D721Med (cell line): ENCODE measurements at places on chromosomes 6 and 20.

DNA sequence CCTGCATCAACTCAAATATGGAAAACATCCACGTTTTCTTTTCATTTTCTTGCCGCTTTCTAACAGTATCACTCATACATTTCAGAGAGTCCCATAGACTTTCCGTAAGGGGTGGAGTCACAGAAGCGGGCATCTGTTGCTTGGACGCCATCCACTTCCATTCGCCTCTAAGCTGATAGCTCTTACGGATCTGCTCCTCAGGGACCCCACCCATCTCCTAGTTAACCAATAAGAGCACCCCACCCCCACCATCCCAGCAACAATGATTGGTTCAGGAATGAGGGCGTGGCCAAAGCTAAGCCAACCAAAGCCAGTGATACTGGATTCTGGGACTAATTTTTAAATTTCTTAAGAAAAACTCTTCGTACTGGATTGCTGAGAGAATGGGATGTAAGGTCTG lies 42.4 kb downstream of the SLC2A10 start:
- DNase-seq = no peak

- DNase-seq = no peak
Observed at GRCh38 chr6:123769431-123769830, 34.2 kb upstream of the NKAIN2 start.

- DNase-seq = no peak
Observed at GRCh38 chr6:90350689-90351554, 54.3 kb upstream of the BACH2 start.

DNA sequence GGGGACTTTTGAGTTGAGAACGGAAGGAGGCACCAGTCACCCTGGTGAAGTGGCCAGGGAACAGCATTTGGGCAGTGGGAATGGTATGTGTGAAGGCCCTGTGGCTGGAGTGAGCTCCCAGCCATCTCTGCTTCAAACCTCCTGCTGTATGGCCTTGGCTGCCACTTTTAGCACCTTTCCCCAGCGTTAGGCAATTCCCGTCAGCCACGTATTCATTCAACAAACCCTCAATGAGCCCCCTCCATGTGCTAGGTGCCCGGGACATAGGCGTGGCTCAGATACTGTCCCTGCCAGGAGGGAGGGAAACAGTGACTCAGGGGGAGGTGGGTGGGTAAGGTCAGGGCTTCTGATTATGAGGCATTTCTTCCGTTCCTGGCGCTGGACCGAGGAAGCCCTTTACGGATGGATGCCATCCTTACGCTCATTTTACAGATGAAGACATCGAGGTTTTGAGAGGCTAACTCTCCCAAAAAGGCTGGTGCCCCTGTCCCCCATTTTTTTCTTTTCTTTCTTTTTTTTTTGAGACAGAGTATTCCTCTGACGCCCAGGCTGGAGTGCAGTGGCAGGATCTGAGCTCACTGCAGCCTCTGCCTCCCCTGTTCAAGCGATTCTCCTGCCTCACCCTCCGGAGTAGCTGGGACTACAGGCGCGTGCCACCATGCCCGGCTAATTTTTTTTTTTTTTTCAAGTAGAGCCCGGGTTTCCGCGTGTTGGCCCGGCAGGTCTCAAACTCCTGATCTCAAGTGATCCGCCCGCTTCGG lies 37.5 kb downstream of the SRC start:
- no peak for DNase-seq

DNA sequence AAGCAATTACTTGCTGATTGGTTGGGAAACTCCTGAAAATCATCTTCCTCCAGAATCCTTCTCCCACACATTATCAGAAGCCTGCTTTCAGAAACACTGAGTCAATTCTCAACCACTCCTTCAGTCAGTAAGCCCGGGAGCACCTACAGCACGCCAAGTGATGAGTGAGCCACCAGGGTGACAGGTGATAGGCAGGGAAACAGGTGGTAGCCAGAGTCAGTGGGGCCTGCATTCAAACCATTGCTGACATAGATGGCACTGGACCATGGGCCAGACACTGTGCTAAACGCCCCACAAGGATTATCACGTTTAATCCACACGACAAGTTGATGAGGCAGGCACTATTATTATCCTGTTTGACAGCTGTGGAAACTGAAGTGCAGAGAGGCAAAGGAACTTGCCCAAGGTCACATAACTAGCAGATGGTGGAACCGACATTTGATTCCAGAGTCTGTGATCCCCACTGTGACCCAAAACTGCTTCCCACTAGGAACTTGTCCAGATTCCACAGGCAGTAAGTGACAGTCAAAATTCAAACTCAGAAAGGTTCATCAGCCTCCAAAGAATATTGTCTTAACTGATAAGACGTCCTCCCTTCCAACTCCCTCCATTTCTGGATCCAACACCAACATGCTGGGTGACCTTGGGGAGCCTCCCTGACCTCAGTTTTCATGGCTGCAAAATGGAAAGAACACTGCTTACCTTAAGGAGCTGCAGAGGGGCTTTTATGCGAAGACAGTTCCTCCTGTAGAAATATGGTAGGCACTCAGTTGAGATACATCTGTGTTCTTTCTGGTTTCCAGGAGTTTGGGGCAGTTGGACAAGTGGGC lies 23.9 kb upstream of the TOP1 start:
- no peak for DNase-seq

DNA sequence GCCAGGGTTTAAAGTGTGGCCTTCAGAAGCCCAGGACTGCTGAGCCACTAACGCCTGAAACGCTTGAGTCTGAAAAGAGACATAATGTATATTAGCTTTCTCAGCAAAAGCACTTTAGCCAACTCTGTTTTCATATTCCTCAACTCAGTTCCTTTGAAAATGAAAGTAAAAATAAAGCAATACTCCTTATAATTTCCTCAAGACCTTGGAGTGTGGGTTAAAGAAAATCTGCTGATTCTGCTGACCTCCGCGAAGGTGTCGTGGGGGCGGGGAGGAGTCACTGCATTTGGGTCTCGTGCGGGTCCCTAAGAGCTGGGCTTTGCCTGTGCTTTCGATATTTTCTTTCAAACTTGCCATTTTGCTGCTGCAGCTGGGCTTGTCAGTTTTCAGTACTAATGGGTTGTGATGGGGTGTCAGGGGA lies 142.2 kb upstream of the ARID1B start:
- DNase-seq = no peak

GRCh38 chr6:25842526-25842925 lies 10.7 kb upstream of the SLC17A1 start:
- DNase-seq = no peak

GRCh38 chr20:16864963-16865362 lies 116.8 kb downstream of the OTOR start:
- no peak for DNase-seq

GRCh38 chr20:13723011-13723410 lies 61.7 kb downstream of the ESF1 start:
- DNase-seq = no peak

DNA sequence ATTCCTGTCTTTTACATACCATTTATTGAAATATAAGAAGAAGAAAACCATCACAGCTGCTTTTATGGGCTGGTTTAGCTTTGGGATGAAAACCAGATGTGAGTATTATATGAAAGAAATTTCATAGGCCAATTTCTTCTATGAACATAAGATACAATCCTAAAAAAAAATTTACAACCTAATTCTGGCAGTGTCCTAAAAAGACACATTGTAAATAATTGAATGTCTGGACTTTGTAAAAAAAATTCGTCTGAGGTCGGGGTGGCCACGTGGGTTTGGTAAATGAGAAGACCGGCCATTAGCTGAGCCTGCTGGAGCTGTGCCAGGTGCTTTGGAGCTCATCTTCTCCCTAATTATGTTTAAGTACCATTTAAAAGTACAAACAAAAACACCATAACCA lies 26.8 kb downstream of the DACT2 start:
- DNase-seq = no peak

DNA sequence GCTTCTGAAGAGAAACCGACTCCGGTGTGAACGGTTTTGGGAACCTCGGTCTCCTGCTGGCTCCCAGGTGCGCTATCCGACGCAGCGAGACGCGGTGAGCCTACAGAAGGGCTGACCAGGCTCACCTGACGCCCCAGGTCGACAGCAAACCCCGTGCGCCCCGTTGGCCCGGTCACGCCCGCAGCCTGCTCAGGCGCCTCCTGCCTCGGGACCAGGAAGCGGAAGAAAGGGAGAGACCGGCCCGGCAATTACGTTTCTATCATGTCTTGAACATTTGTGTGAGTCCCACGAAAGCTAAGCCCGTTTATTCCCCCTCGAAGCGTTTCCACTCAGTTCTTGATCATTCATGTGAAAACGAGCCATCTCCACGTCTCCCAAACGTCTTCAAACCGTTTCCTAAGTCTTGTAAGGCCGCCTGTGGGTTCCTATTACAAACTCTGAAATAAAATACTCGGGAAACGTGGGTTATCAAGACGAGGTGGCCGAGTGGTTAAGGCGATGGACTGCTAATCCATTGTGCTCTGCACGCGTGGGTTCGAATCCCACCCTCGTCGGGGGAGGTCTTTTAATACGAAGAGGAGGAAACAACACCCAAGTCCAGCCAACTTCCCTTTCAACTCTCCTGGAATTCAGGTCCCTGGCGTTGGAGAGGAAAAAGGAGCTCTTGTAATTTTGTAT lies 150.5 kb upstream of the PRSS16 start:
- DNase-seq = no peak

GRCh38 chr20:9742821-9743220 lies 96.1 kb downstream of the PAK5 start:
- no peak for DNase-seq

DNA sequence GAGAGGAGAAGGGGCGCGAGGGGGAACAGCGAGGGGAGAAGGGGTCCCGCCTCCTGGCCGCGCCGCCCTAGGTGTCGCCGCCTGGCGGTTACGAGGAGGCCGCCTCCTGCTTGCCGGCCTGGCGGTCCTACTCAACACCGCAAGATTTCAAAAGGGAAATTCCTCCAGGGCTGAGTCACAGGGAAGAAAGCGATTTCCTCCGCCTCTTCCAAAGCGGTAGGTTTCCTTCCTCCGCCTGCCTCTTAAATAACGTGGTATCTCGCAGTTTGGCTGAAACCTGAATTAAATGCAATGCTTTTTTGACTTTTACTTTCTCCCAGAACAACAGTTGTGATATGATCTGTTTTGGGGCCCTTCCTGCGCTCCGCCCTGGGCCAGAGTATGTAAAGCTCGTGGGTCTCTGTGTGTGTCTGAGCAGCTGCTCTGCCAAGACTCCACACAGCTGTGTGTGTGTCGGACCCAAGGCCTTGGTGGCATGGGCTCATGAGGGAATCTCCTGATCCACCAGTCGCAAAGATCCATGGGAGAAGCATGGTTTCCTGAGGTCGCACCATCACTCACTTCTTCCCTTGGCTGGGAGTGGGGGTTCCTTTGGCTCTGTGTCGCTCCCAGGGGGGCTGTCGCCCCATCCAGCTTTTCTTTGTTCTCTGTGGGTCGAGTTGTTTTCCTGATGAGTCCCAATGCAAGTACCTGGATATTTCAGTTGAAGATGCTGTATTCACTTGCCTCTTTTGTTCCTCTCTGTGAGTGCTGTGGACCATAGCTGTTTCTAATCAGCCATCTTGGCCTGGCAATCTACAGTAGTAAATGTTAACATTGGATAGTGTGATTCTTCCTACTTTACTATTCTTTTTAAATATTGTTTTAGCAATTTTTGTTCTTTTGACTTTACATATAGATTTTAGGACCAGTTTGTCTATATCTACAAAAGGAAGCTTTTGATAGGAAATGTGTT lies 31.6 kb upstream of the NOTCH4 start:
- no peak for DNase-seq

DNA sequence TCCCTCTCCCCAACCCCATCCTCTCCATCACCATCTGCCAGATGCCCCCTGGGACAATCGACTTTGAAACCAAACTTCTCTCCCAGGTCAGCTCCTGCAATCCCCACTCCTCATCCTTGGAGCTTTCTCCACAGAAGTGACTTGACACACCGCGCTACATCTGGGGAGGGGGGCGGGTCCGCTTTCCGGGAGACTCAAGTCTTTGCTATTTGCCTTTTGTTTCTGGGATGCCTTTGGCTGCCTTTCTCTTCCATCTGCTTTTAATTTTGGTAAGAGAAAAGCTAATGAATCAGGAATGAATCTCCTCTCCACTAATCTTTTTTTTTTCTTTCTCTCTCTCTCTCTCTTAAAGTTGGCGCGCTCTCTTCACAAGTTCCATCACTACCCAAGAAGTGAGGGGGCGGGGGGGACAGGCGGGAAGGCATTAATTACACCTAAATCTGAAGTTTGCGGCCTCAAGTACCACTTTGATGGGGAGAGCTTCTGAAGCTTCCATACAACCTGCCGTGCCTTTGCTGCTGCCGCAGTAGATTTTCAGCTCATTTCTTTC lies 664 bp upstream of the TPBG start:
- DNase-seq = no peak

GRCh38 chr20:60262967-60263603 lies 304.9 kb downstream of the CDH26 start:
- DNase-seq = no peak

DNA sequence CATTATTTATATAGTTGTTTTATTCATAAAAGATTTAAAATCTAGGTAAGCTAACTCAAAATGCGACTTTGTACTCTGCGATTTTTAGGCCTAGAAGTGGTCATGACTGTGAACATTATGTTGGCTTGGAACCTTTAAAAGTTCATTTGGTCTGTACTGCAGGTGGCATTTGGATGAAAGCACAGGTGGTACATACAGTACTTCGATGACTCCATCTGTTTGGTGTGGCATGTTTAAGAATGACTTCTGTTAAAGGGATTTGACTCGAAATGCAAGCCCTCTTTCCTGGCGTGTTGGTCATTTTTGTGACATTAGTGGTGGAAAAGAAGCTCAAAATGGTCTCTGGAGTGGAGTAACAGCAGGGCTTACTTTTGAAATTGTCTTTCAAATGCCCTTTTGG lies 118.1 kb downstream of the UST start:
- DNase-seq = no peak

- DNase-seq = no peak
Observed at GRCh38 chr6:16363749-16364148, 125.4 kb downstream of the GMPR start.

- no peak for DNase-seq
Observed at GRCh38 chr6:168632694-168633093, 191.7 kb downstream of the SMOC2 start.

DNA sequence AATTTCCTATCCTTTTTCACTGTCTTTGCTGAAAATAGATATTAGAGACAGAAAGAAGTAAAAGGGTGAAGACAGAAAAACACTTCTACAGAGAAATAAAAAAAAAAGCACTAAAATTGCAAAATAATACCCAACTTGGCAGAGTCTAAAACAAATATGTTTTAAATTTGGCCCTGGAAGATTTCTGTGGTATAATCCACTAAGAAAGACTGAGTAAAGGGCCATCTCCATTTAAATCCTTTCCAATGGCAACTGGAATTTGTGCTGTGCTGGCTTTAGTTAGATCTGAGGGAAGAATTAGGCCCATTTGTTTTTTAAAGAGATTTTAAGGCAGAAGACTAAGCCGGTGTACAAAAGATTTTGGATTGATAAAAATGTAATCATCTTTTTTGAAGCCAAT lies 321.2 kb downstream of the GJA1 start:
- no peak for DNase-seq

- DNase-seq = no peak
Observed at GRCh38 chr6:30378290-30378937, 33.5 kb downstream of the RPP21 start.

DNA sequence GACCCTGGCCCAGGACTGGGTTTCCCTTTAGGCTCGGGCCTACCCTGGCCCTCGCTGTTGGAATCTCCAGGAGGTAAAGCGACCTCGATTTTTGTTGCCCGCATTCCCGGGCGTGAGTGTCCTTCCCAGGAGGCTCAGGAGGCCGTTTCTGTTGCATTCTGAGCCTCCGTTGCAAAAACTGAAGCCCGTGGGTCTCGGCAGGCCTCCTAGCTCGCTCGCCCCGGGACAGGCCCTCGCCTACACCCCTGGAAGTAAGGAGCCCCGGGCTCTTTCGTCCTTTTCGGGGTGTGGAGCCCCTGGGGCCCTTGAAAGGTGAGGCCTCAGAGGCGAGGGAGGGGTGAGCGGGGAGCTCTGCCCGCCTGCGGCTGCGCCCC lies 2.3 kb downstream of the NR2E1 start:
- no peak for DNase-seq
